ENCODE measurements at places on chromosomes 16 and 17.

- DNase-seq: no peak
Measured at GRCh38 chr16:11067697-11068141, 123.4 kb downstream of the CLEC16A start.

DNA sequence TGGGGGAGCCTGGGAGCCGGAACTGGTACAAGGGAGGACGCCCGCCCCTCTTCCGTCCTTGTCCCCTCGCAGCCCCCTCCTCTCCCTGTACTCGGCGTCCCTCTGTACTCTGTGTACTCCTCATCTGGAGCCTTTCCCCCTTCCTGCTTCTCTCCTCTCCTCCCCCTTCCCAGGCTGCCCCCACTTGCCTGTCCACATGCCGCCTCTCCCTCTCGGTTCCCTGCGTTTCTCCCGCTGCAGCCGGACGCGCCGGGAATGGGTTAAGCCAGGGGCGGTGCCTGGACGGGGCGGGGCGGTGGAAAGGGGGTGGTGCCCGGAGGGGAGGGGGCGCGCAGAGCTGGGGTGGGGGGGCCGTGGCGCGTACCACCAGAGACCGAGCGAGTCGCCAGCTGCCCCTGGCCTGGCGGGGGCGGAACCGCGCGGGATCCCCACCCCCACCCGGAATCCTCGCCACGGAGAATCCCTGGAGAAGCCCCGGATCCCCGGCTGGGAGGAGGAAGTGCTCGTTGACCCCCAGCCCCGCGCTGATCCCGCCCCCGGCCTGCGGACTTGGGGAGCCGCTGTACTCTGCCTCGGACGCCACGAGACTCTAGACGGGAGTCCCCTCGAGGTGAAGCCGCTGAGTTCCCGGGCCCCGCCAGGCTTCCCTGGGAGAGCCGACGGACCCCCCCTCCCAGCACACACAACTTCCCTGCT lies 22.6 kb downstream of the GJD3 start:
- peak; percentile 16 for DNase-seq

DNA sequence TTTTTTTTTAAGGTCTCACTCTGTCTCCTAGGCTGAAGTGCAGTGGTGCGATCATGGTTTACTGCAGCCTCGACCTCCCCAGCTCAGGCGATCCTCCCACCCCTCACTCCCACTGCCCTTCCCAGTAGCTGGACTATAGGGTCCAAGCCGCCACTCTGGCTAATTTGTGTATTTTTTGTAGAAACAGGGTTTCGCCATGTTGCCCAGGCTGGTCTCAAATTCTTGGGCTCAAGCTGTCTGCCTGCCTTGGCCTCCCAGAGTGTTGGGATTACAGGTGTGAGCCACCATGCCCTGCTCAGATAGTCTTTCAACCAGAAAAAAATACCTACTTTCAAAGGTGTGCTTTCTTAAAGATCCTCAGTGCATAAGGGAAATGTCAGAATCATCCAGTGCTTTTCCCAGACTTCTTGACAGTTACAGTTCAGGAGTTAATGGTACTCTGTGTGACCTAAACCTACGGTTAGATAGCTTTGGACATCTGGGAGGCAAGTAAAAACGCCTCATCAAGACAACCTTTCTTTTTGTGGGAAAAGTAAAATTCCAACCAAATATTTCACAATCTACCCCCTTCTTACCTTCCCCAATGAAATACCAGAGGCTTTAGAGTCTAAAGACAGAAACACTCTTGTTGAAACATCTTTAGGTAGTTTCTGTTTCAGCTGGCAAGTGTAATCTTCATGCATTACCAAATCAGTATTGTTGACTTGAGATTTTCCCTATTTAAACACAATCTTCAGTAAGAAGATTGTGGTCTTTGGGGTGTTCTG lies 6.8 kb downstream of the RSPRY1 start:
- DNase-seq: no peak

DNA sequence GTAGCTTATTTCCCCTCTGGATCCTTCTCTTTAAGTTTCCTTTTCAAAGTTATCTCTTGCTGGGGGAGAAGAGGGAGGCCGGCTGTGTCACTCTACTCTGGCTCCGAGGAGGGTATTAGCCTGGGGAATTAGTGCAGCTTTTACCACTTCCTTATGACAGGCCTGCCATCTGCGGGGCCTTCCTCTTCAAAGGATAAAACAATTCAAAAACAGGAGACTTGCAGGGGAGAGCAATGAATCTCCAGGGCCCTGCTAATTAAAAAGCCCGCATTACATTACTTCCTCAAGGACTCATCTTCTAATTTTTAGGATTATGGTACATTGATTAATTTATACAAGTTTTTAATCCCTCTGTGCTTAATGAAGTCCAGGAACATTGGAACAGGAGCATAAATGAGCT lies 190.9 kb upstream of the CDH5 start:
- DNase-seq: peak; percentile 81

GRCh38 chr17:56305007-56305406 lies 151.7 kb downstream of the ANKFN1 start:
- DNase-seq: no peak

DNA sequence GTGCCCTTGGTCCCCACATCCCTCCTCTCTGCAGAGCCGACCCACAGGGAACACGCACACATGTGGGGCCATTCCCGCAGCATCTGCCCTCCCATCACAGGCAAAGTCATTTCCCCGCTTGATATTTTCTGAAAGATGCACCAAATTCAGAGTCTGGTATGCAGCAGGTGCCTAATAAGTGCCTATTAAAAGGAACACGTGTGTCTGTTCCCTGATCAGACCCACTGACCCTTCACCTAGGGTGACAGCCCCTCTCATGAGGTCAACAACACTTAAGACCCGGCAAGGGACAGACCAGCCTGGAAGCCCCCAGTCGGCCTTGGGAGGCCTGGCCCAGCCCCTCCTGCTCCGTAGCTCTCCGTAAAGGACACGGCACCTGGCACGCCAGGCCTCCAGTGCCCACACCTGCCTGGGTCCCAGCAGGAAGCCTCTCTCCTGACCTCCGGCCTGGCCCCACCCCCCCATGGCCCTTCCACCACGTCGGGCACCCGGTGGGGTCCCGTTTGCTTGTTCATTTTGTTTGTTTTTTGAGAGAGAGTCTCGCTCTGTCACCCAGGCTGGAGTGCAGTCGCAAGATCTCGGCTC lies 20.0 kb downstream of the UNKL start:
- no peak for DNase-seq
